ENCODE measurements at places on chromosomes 7 and 10.

DNA sequence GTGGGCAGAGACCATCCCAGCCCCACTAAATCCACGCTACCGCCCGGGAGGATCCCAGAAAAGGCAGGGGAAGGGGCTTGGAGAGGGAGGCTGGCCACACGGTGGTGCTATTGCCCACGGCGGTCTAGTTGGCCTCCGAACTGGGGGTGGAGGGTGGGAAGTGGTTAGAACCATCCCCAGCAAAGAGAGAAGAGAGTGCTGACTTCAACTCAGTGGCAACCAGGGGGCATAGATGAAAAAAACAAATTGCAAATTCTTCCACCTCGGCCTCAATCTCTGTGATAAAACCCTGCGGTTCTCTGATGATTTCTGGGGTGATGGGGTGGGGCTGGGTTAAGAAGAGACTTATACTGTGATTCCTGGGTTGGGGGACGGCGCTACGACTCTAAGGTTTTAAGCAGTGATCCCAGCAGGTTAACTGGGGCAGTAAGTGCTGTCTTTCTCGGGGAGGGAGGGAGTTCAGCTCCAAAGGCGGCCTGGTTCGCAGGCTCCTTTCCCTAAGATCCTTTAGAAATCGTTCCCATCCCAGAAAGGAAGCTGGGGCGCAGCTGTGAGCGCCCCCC, 154.5 kb upstream of the LYZL2 start:
- DNase-seq, result peak; percentile 70

GRCh38 chr7:74027683-74028320, at the start of gene ELN:
ELN (plus strand) TSS chr7:74028173; CDS start chr7:74028188, 15 bp downstream.
- no peak for DNase-seq

DNA sequence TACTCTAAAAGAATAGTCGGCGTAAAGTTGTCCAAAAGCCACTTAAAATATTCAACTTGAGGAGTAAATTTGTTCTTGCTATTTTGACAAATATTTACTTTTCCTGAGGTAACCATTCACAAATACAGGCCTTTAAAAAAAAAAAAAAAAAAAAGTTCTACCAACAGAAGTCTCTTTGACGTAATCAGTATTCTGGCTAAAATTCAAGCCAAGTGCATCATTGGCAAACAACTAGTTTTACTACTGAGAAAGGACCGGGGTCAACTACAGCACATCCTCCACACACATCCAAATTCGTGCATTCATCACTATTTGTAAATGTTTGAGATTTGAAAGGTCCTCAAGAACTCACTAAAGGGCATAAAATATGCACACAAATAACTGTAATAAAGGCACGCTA, 2.0 kb downstream of the OAT start:
- DNase-seq, result no peak

- DNase-seq, result no peak
These were observed 280.2 kb upstream of the HGF start for GRCh38 chr7:82049891-82050533.

DNA sequence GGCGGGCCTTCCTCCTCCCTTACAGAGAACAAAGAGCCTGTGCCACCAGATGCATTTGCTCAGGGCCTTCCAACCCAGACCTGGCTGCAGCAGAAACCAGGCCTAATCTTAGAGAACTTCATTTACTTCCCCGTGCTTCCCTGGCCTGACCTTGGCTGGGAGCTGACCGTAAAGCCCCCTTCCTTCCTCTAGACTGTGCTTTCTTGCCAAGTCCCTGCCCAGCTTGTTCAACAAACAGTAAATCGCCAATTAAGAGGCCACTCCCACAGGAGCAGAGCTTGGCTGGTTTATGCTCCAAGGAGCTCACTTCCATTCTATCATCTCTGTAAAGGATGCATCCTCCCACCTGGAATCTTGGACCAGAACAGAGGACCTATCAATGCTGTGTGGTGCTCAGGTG, 110.9 kb downstream of the COL13A1 start:
- DNase-seq, result no peak

DNA sequence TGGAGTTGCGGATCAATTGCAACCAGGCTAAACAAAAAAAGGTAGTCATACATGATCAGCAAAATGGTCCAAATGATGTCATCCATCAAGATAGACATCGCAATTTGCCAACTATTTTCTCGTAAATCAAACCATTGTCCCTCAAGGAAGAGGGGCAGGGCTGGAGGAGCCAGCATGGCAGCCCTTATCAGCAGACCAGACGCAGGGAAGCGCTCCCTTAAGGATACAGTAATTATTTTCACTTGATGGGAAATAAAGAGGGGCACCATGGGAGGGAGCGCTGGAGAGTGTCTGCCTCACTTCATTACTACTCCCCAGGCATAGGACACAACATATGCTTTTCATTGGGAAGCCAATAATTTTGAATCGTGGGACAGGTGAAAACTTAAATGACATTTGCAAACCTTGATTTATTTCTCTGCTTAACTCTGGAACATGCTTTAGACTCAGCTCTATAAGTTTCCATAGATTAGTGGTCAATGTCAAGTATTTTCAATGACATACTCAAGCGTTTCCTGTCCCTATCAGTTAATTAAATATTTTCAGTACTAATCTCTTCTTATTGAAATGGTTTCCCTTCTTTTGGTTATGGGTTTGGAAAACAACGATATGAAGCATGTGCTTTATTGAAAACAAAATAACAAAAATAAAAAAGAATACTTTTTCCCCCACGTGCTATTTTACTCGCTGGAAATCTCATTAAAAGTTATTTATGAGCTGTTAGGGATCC, 202.4 kb upstream of the HABP2 start:
- no peak for DNase-seq

DNA sequence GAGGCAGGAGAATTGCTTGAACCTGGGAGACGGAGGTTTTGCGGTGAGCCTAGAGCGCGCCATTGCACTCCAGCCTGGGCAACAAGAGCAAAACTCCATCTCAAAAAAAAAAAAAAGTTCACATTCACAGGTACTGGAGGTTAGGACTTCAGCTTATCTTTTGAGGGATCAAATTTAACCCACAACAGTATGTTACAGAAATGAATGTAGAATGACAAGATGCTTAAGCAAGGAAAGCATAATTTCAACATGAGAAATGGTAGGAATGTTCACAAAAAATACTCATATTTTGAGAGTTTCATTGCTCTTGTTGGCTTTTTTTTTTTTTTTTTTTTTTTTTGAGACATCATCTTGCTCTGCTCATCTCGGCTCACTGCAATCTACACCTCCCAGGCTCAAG, 1.9 kb upstream of the HERC4 start:
- DNase-seq, result no peak

DNA sequence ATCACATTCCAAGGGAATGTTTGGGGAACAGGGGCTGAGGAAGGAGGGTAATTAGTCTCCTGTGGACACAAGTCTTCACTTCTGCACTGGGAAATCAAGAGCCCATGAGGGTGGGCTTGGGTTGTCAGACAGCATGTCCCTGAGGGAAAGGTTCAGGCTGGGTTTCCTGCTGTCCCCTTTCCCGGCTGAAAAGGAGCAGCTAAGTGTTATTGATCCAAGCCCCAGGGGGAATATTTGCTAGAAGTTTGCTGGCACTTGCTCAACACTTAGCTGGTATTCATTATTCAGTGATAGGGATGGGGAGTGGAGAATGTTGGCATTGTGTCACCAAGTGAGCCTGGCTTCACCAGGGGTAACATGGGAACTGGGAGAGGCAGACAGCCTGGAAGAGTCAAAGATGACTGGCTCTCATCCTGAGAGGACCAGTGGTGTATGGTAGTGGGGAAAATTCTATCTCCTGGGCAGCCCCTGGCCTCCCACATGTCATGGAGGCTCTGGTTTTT, 344.4 kb upstream of the PODXL start:
- no peak for DNase-seq

DNA sequence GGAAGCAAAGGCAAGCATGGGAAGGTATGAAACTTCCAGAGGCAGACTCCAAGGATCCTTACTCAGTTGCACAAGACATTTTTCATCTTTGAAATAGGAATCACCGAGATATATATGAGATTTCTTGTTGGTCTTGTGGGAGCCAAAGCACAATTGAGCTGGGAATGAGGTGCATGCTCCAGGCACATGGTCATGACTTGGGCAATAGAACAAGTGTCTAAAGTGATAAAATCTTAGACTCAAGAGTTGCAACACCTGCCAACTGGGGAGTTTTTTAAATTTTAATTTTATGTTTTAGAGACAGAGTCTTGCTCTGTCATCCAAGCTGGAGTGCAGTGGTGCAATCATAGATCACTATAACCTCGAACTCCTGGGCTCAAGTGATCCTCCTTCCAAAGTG, 169.5 kb upstream of the ADCY1 start:
- DNase-seq, result no peak

Measured in stimulated activated CD4-positive, alpha-beta T cell treated with anti-CD3 and anti-CD28 coated beads, TNF-alpha, amount 100 ng/mL, for 4 hours (primary cell).